ENCODE measurements at places on chromosomes 6 and 20. TPM values are rescaled to one million over a fixed set of nuclear protein-coding genes. Genes with fewer than 3 reads are reported as not detected.

The EBF4 gene
- total RNA-seq = 0.99 TPM

DNA sequence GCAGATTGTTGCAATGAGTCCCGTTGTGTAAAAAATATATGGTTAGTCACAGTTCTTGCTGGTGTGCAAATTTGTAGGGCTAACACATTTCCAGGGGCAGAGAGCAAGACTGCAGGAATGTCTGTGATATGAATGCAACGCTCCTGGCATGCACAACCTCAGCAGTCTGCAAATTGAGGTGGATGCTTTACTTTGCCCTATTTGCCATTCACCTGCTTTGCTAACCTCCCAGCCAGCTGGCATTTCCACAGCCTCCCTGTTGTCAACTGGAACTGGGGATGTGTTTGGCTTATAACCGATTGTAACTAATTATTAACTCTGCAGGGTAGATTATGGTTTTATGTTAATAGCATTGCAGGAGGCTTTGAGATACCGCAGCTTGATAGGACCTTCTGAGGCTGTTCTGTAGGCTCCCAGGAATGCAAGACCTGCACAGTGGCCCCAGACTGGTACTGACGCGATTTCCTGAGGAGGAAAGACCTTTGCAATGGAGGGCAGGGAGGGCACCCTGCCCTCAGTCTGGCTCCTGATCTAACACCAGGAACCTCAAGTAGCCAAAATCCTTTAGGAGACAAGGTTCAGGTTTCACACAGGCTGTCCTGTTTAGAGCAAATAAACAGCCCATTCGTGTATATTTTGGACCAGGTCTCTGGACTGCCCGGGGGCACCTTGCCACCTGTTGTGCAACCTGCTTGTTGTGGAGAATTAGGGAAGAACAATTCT, 53.4 kb downstream of the EDN1 start:
- no peaks in the 10 kb centered on the region for H3K36me3 ChIP-seq
- H3K27ac ChIP-seq = no peak overlapping the region
- DNase-seq = no peak

DNA sequence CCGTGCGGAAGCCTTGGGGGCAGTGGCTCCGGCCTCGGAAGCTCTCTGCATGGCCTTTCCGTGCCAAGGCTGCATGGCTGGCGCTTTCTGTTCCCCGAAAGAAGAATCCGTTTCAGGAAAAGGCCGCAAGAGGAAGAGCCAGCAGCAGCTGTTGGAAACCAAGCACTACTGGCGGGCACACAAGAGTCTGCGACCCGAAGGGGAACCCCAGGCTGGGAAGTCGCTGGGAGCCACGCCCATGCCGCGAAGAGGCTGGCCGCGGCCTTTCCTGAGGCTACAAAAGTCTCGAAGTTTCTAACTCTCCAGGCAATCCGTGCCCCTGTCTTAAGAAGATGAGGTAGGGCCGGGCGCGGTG, at the start of gene CGAS:
Gene CGAS (minus strand): TSS at position 191 of the 355 bp plus-strand sequence. CDS start 116 bp downstream, at position 75.
- peak; percentile 81 for DNase-seq
- H3K27ac ChIP-seq = peak within 1 kb of the TSS; percentile 90

The TREML2 gene
- total RNA-seq = 14.9 TPM

DNA sequence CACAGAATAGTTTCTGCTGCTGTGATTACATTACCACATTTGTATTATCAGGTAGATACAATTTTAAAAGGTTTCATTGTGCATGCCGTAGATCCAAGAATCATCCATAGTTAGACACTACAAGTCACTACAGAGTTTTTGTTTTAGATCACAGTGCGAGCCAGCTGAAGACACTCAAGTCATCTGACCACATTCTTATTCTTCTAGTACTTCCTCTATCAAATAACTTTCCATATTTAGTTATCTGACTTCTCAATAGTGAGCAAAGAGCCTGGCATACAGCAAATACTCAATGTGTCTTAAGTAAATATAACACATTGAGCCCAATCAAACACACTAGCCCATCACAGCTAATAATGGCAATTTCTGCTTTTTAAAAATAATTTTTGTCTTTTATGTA, 195.4 kb downstream of the ASCC3 start:
- H3K27ac ChIP-seq = no peak overlapping the region
- H3K27me3 ChIP-seq = no peaks in the 10 kb centered on the region
- H3K4me1 ChIP-seq = no peaks in the 10 kb centered on the region
- no peak for DNase-seq
- peaks cover 3% of the 10 kb centered on the region for H3K36me3 ChIP-seq
- H3K4me3 ChIP-seq = no peak overlapping the region

- no peak overlapping the region for H3K4me3 ChIP-seq
- no peak for DNase-seq
- H3K36me3 ChIP-seq = no peaks in the 10 kb centered on the region
Observed at GRCh38 chr20:24108581-24108980, 120.0 kb upstream of the GGTLC1 start.

The DDO gene
- not detected for total RNA-seq

The FLRT3 gene
- not detected for total RNA-seq

The RIMS1 gene
- total RNA-seq = not detected

GRCh38 chr20:51513545-51513944, 29.0 kb downstream of the NFATC2 start:
- peaks cover 62% of the 10 kb centered on the region for H3K4me1 ChIP-seq
- DNase-seq = no peak
- no peak overlapping the region for H3K4me3 ChIP-seq
- H3K36me3 ChIP-seq = peaks cover 77% of the 10 kb centered on the region

The HUS1B gene
- 1.6 TPM for total RNA-seq

The GSTA2 gene
- total RNA-seq = not detected

GRCh38 chr6:27126815-27127537, 120.5 kb upstream of the PRSS16 start:
- peak overlapping the region; percentile 84 for H3K27ac ChIP-seq
- peak overlapping the region; percentile 80 for H3K4me3 ChIP-seq
- peaks cover 7% of the 10 kb centered on the region for H3K36me3 ChIP-seq
- peaks cover 43% of the 10 kb centered on the region for H3K4me1 ChIP-seq

The F13A1 gene
- 0.25 TPM for total RNA-seq

- H3K4me1 ChIP-seq = peaks cover 33% of the 10 kb centered on the region
- peak overlapping the region; percentile 36 for H3K4me3 ChIP-seq
- no peaks in the 10 kb centered on the region for H3K27me3 ChIP-seq
- H3K36me3 ChIP-seq = peaks cover 13% of the 10 kb centered on the region
Observed at GRCh38 chr6:138957484-138957883, 30.6 kb downstream of the REPS1 start.

The CASS4 gene
- total RNA-seq = 14.2 TPM

DNA sequence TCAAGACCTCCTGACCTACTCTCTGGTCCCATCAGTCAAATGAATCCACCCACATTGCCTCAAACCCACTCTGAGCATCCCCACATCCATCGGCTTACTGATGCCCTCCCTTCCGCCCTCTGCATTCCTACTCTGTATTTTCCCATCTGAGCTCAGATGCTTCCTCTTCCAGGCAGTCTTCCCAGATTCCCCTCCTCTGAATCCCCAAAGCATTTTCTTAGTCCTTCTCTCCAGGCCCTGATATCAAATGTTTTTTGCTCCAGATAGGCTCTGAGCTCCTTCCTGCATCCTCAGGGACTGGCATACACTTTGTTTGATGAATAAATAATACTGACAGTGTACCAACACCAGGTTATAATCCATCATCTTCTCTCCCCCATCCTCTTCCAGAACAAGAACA, 3.9 kb downstream of the PLTP start:
- H3K4me3 ChIP-seq = no peak overlapping the region
- peaks cover 10% of the 10 kb centered on the region for H3K4me1 ChIP-seq
- no peak overlapping the region for H3K27ac ChIP-seq
- H3K27me3 ChIP-seq = peaks cover 6% of the 10 kb centered on the region
- DNase-seq = no peak
- no peaks in the 10 kb centered on the region for H3K36me3 ChIP-seq

The UBE2J1 gene
- 27.9 TPM for total RNA-seq

GRCh38 chr6:37511910-37512399, 12.3 kb upstream of the CCDC167 start:
- DNase-seq = no peak
- no peaks in the 10 kb centered on the region for H3K36me3 ChIP-seq
- peaks cover 40% of the 10 kb centered on the region for H3K4me1 ChIP-seq
- H3K4me3 ChIP-seq = no peak overlapping the region
- H3K27ac ChIP-seq = no peak overlapping the region

GRCh38 chr20:37192137-37192854, 12.9 kb upstream of the MROH8 start:
- H3K4me3 ChIP-seq = no peak overlapping the region
- DNase-seq = peak; percentile 68
- peaks cover 56% of the 10 kb centered on the region for H3K4me1 ChIP-seq
- peak overlapping the region; percentile 56 for H3K27ac ChIP-seq

The POPDC3 gene
- total RNA-seq = not detected

The ZNF311 gene
- total RNA-seq = 0.45 TPM

DNA sequence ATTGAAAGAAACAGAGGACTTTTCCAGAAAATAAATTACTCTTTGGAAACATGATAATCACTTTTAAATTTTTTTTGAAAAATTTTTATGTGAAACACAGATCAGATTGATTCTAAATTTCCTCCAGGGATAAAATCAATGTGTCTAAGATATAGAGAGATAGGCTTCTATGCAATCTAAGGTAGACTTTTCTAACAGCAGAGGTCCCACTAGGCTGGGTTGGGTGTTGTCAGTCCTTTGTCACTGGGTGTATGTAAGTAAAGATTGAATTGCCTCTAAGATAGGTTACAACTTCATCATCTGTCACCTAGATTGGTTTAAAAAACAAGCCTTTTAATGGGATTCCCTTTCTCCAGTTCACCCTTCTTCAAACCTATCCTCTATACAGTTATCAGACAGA, 449.9 kb downstream of the DHX35 start:
- no peak for DNase-seq
- H3K36me3 ChIP-seq = no peaks in the 10 kb centered on the region
- no peaks in the 10 kb centered on the region for H3K4me1 ChIP-seq
- H3K4me3 ChIP-seq = no peak overlapping the region

- no peak for DNase-seq
- no peak overlapping the region for H3K27ac ChIP-seq
- H3K27me3 ChIP-seq = no peaks in the 10 kb centered on the region
- no peak overlapping the region for H3K4me3 ChIP-seq
- H3K36me3 ChIP-seq = no peaks in the 10 kb centered on the region
Observed at GRCh38 chr20:6812530-6812929, 45.0 kb downstream of the BMP2 start.

DNA sequence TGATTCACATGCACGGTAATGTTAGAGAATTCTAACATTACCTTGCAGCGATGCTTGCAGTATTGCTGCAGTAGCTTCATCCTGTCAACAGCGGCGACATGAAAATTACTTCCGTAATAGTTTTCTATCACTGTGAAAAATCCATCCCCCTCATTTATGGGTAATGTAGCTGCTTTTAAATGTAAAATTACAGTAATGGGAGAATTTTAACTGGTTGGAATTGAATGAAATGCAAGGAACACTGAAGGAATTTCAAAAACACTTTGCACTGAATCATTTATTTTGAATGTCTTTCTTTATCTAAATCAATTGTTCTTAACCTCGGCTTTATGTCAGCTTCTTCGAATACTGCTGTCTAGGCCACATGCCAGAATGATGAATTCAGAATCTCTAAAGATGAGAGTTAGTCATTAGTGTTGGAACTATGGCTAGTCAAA, 102.4 kb upstream of the HIVEP1 start:
- H3K4me1 ChIP-seq = peaks cover 5% of the 10 kb centered on the region
- peaks cover 2% of the 10 kb centered on the region for H3K36me3 ChIP-seq
- no peak overlapping the region for H3K27ac ChIP-seq
- no peak overlapping the region for H3K4me3 ChIP-seq
- H3K27me3 ChIP-seq = no peaks in the 10 kb centered on the region

DNA sequence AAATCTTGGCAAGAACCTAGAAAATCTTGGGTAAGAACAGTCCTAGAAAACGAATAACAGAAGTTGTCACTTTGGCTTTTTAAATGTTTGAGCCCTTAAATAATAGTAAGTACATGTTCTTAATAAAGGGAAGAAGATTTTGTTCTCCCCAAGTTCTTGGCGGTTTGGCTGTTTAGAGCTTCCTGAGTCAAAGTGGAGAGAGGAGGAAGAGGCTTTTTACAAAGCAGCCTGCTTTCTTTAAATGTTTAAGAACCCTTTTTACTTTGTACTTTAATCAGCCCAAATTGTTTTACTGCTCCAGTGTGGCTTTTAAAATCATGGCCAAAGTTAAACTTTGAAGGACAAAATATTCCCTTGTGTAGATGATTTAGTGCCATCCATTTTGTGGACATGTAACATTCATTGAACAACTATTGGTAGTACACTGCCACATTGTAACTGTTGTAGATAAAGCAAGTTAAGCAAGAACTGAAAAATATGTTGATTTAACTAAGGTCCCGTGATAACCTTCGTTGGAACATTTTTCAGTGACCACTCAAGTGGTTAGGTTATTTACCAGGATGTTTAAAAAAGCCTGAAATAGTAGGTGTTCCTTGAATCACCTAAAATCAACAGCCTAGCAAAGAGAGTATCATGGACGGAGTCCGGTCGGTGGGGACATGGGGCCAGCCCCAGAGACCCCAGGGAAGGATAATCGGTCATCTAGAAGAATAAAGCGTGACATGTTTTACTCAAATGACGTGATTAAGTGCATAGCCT, 2.4 kb downstream of the AMD1 start:
- no peaks in the 10 kb centered on the region for H3K27me3 ChIP-seq
- peak overlapping the region; percentile 93 for H3K4me3 ChIP-seq
- peak overlapping the region; percentile 87 for H3K27ac ChIP-seq
- peaks cover 8% of the 10 kb centered on the region for H3K36me3 ChIP-seq
- no peak for DNase-seq
- peaks cover 34% of the 10 kb centered on the region for H3K4me1 ChIP-seq

The E2F1 gene
- total RNA-seq = 68.4 TPM

- DNase-seq = peak; percentile 26
- peak overlapping the region; percentile 59 for H3K27ac ChIP-seq
- H3K4me3 ChIP-seq = no peak overlapping the region
Observed at GRCh38 chr20:41172296-41173140, 35.2 kb downstream of the PLCG1 start.

GRCh38 chr6:163507965-163508364, 93.4 kb downstream of the QKI start:
- no peak overlapping the region for H3K4me3 ChIP-seq
- no peaks in the 10 kb centered on the region for H3K27me3 ChIP-seq
- no peaks in the 10 kb centered on the region for H3K4me1 ChIP-seq
- H3K27ac ChIP-seq = no peak overlapping the region
- H3K36me3 ChIP-seq = peaks cover 31% of the 10 kb centered on the region

The SMLR1 gene
- not detected for total RNA-seq

The ARHGAP18 gene
- 12.7 TPM for total RNA-seq

The ERVFRD-1 gene
- total RNA-seq = not detected

The MDFI gene
- not detected for total RNA-seq

- H3K4me1 ChIP-seq = peaks cover 5% of the 10 kb centered on the region
- DNase-seq = no peak
- H3K36me3 ChIP-seq = no peaks in the 10 kb centered on the region
- no peak overlapping the region for H3K27ac ChIP-seq
- no peaks in the 10 kb centered on the region for H3K27me3 ChIP-seq
Observed at GRCh38 chr6:47134476-47135189, 92.5 kb upstream of the ADGRF1 start.

The TMEM200A gene
- total RNA-seq = 1.3 TPM

The TRIM15 gene
- not detected for total RNA-seq

- H3K36me3 ChIP-seq = peaks cover 14% of the 10 kb centered on the region
- no peak overlapping the region for H3K27ac ChIP-seq
- no peak overlapping the region for H3K4me3 ChIP-seq
- no peak for DNase-seq
- H3K27me3 ChIP-seq = no peaks in the 10 kb centered on the region
Observed at GRCh38 chr20:35369804-35370203, 42.0 kb downstream of the UQCC1 start.

All from activated naive CD8-positive, alpha-beta T cell treated with anti-CD3 and anti-CD28 coated beads, Interleukin-2, amount 10 ng/mL, durations not matched to agents 7 days and 5 days (primary cell).